ENCODE measurements at places on chromosomes 16 and 17.

- DNase-seq = no peak
Measured at GRCh38 chr16:23452221-23452571, 793 bp downstream of the COG7 start.

GRCh38 chr17:67801626-67802175 lies 23.6 kb upstream of the BPTF start:
- DNase-seq = no peak

DNA sequence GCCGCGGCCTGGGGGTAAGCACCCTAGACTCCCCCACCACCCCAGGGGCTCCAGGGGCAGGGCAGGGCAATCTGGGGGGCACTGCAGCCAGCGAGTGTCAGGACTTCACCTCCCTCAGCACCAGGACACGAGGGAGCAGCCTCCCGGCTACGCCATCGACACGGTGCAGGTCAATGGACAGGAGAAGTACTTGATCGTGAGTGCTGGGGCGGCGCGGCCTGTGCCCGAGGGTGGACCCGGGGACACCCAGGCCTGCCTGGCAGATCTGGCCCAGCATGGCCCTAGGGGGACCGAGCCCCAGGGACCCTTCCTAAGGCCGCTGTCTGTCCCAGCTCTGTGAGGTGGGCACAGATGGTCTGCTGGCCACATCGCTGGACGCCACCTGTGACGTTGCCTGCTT lies 3.1 kb upstream of the RHBDL1 start:
- no peak for DNase-seq

DNA sequence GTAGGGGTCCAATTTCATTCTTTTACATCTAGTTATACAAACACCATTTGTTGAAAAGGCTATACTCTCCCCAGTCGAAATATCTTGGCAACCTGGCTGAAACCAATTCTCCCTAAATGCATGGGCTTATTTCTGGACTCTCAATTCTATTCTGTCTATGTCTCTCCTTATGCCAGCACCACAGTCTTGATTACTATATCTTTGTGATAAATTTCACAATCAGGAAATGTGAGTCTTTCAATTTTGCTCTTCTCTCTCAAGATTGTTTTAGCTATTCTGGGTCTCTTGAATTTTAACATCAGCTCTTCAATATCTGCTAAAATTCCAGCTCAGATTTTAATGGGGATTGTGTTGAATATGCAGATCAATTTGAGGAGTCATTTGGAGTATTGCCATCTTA lies 5.9 kb upstream of the TRIM25 start:
- DNase-seq = no peak

- DNase-seq = no peak
Measured at GRCh38 chr16:58461056-58461455, 38.9 kb upstream of the NDRG4 start.

GRCh38 chr17:42920922-42921321 lies 20.3 kb downstream of the G6PC1 start:
- DNase-seq = no peak

- no peak for DNase-seq
Measured at GRCh38 chr16:68236137-68236825, 354 bp upstream of the ESRP2 start.

DNA sequence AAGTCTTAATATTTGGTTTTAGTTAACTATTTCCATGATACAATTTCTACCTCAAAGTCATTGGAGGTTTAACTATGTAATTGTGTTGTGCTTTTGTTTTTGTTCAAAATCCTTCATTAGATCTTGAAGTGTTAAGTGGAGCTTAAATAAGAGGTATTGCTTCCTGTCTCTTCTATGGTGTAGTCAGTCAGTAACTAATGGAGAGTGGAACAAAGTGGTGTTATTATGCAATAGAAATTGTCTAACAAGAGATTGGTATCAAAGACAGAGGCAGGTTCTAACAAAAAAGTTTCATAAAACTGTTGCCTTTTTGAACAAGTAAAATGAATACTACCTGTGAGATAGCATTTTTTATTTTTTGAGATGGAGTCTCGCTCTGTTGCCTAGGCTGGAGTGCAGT lies 45.2 kb downstream of the GRB7 start:
- DNase-seq = no peak

GRCh38 chr17:32142857-32143526 lies 690 bp downstream of the RHOT1 start:
- DNase-seq = no peak

- peak; percentile 12 for DNase-seq
Measured at GRCh38 chr17:47978324-47978723, 7.4 kb downstream of the CDK5RAP3 start.

- no peak for DNase-seq
Measured at GRCh38 chr17:67157732-67158639, 87.0 kb downstream of the HELZ start.

DNA sequence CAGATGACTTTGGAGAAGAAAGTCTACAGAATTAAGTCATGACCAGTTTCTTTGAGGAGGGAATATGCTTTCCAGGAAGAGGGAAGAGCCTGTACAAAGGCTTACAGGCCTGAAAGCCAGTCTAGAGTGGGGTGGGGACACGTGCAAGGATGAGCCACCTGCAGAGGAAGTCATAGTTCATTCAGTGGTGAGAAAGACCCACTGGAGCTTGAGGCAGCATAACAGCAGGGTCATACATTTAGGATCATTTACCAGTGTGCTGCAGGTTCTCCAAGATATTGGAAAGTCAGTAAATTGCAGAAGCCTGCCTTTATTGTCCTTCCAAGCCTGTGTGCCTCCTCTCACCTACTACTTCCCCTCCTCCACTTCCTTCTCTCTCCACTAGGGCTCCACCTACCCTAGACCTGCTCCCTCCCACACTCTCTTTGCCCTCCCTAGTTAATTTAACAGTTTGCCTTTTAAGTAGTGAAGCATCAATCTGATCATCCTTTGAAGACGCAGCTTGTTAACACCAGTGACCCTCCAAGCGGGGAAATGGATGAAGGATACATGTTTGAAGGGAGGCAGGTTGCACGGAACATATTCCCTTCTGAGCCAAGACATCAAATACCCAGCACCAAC lies 40.2 kb downstream of the CDRT15 start:
- DNase-seq = no peak

- DNase-seq = no peak
Measured at GRCh38 chr17:77233635-77234334, 93.0 kb downstream of the SEC14L1 start.

GRCh38 chr17:38428643-38429371 lies 543 bp downstream of the ARHGAP23 start:
- no peak for DNase-seq

DNA sequence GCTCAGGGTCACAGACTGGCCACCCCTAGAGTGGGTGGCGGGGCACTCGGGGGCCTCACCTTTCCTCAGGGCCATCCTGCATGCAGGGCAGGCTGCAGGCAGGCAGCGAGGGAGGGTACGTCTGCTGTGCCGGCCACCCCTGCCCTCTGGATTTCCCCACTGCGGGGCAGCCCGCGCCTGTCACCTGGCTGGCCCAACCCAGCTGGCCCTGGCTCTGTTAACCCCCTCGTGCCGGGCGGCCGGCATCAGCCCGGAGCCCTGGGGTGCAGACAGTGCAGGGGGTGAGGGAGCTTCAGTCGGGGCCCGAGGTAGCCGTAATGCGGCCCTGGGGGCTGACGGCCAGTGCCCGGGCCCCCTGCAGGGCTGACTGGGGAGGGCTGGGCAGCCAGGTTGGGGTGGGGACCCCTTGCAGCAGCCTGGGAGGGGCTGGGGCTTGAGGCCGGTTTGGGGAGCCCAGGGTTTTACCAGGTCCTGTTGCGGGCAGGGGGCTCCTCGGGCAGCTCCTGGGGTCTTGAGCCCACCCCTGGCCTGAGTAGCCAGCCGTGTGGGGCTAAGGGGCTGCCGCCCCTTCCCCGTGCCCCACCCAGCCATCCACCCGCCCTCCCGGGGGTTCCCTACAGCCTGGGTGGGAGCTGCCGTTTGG lies at the start of gene IGFALS:
IGFALS (minus strand) TSS at position 128 of the 643 bp plus-strand sequence; CDS start at position 75, 53 bp downstream.
- DNase-seq = no peak

- DNase-seq = no peak
Measured at GRCh38 chr17:27321372-27321771, 27.5 kb downstream of the WSB1 start.

- DNase-seq = no peak
Measured at GRCh38 chr17:82400206-82400605, 17.9 kb upstream of the HEXD start.

- no peak for DNase-seq
Measured at GRCh38 chr17:9509236-9509816, 66.3 kb downstream of the STX8 start.

GRCh38 chr16:81493755-81494433 lies 49.3 kb downstream of the CMIP start:
- DNase-seq = peak; percentile 10

DNA sequence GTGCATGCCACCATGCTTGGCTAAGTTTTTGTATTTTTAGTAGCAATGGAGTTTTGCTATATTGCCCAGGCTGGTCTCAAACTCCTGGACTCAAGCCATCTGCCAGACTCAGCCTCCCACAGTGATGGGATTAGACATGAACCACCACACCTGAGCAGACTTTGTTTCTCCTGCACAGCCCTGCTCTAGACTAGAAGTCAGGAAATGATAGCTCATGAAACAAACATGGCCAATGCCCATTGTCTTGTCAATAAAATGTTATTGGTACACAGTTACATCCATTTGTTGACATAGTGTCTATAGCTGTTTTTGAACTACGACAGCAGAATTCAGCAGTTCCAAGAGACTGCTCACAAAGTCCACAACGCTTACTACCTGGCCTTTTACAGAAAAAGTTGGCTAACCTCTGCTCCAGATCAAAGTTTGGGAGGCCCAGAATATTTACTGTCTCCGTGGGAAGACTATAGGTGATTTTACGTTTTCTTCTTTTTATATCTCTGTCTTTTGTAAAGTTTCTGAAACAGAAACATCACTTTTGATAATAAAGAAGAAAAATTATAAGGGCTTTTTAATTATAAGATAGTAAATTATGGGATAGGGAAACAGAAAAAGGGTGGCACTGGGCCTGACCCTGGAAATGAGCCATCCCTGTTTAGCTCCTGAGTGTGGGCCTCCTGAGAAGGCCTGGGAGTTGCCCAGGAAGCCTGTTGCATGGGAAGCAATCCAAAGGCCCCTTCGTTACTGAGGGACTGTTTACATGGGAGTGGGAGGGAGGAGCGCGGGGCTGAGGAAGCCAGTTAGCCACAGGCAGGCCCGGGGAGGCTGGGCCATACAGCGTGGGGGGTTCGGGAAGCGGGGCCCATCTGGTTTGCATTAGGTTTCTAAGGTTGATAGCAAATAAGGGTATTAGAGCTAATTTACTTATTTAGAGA lies 201.5 kb downstream of the IRF8 start:
- no peak for DNase-seq

- no peak for DNase-seq
Measured at GRCh38 chr16:50578137-50578536, 29.9 kb downstream of the NKD1 start.

DNA sequence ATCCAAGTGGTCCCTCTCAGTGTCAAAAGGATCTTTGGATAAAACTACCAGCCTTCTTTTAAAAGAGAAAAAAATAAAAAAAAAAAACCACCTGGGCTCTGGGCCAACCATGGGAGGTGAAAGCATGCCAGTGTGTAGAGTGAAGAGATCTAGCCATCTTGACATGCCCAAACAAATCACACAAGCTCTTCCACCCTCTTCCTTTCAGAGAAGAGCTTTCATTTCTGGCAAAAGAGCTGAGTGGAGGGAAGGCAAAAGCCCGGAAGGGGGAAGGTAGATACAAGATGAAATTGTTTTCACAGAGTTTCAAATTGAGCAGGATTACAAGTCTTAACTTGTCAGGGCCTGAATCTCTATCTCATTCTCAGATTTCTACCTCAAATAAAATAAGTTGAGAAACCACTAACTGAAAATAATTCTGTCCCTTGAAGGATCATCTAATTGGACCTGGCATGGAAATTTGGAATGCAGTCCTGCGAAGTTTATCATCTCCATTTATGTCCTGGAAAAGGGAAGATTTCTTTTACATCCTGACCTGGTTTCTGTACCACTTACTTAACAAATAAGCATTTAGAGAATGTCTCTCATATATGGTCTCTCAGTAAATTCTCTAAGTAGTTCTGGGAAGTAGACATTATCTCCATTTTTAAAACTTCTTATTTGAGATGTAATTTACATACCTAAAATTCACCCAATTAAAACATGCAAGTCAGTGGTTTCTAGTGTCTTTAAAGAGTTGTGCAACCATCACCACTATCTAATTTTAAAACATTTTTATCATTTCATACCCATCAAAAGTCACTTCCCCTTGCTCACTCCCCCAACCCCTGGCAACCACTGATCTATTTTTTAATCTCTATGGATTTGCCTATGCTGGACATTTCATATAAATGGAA lies 93.7 kb downstream of the TANGO6 start:
- no peak for DNase-seq

DNA sequence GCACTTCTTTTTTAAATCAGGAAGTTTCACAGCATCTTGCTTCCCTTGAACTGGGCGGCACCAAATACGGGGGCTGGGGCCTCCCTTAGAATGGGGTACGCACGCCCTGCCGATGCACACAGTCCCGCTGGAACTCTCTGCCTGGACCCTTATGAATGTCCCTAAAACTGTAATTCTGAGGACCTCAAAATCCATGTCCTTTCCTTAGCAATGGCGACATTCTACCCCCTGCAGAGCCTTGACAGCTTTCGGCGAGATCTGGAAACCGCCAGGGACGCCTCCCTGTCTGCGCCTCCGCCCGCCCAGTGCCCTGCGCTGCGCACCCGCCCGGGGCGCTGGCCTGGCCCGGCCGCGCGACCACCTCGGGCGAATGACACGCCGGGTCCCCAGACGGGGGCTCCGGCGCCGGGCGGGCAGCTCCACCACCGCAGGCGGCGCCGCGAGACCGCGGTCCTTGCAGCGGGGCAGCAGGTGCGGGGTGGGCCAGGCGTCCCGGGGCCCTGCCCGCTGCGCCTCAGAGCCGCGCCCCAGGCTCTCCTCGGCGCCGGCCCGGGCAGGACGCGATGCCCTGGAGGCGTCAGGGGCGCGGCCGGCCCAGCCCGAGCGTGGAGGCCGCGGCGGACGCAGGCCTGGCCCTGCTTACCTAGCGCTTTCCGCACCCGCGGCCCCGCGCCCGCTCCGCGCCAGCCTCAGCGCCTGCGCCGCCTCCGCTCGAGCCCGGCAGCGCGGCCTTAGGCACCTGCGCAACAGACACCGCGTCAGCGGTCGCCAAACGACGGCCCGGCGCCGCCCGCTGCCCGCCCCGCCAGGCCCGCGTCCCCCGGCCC lies 548 bp downstream of the HAGH start:
- peak; percentile 34 for DNase-seq

- DNase-seq = no peak
Measured at GRCh38 chr17:27453471-27453870, 2.8 kb upstream of the KSR1 start.

DNA sequence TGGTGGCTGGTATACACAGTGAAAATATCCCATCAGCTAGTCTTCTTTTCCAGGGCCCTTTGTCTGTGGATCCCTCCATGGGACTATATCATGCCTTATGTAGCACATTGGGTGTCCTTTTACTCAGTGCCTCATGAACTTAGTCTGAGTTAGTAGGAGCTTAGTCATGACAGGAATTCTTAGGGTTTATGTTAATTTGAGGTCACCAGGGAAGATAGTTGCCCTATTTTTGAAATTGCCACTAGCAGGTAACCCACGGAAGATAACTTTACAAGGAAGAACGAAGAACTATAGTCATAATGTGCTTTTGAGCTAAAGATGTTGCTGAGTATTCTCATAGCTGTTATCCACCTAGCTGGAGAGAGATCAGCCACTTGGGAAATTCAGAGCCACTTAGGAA lies 14.8 kb upstream of the PLK1 start:
- no peak for DNase-seq

Data from stimulated activated CD8-positive, alpha-beta memory T cell treated with anti-CD3 and anti-CD28 coated beads, Interleukin-7, amount 100 ng/mL, for 1 hour (primary cell).